ENCODE measurements at places on chromosomes 4 and X.

DNA sequence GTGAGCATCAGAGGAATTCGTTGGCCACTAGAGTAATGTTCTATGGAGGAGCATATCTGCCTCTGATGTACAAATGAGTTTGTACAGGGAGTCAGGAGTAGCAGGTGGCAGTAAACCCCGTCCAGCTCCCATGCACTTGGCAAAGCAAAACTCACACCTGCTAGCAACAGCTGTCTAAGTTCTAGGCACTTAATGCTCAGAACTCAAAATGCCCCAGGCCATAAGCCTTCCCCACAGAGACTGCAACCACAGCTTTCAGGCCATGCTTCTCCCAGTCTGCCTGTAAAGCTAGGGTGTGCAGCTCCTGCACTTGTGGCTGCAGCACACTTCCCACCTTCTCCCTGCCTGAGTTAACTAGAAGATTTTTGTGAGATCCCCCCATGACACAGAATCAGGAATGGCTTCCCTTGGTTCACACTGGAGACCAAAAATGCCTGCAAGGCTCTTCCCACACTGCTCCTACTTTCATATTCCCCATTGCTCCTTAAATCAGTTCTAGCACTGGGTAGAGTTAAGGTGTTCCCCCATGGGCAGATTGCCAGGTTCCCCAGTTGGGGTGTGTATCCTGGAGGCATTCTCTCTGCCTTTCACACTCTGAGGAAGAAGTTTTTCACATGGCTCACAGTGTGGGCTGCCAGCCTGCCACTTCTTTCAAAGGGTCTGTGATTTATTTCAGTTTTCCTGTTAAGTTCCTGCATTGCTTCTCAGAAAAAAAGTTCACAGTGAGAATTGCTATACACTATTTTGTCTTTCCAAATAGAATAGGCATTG is 189.9 kb downstream of the STPG2 start:
- no peak for DNase-seq

DNA sequence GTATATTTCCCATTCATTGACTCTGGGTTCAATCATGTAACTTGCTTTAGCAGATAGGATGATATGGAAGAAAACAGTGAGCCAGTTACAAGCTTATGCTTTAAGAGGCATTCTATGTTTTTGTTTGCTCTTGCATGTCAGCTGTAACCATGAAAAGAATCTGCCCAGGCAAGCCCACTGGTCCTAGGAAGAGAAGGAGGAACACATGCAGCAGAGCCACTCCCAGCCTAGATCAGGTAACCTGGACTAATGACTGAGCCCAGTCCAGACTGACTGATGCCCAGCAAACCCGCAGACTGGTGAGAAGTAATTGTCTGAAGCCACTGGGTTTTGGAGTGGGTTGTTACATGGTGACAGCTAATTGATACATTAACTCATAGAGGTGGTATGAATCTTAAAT is 167.9 kb downstream of the COL4A6 start:
- no peak for DNase-seq

DNA sequence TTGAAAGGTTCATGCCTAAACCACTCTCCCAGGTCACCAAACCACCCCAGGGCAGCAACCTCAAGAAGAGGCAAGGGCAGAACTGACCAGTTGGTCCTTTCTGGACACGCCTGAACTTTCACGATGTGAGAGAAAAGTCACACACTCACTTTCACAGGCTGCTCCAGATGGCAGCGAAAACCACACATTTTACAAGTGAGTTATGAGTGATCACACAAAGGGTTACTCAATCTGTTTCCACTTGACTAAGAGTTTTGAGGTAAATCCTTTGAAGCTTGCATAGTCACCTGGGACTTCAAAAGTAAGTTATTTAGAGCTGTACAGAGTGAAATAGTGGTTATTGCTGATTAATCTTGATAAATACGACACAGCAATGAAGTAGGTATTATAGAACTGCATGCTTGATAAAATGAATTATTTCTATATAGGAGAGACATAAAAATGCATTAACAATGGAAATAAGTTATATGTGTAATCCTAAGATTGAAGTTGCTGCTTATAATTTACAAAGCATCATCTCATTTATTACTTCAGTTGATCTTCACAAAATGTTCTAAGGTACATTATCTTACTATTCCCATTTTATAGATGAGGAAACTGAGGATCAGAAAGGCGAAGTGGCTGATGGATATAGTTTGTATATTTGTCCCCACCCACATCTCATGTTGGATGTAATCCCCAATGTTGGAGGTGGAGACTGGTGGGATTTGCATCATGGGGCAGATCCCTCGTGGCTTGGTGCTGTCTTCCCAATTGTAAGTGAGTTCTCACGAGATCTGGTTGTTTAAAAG is 103.0 kb upstream of the KLF3 start:
- no peak for DNase-seq

- DNase-seq, result no peak
These were observed 128.7 kb upstream of the PJA1 start for GRCh38 chrX:69293776-69294601.

DNA sequence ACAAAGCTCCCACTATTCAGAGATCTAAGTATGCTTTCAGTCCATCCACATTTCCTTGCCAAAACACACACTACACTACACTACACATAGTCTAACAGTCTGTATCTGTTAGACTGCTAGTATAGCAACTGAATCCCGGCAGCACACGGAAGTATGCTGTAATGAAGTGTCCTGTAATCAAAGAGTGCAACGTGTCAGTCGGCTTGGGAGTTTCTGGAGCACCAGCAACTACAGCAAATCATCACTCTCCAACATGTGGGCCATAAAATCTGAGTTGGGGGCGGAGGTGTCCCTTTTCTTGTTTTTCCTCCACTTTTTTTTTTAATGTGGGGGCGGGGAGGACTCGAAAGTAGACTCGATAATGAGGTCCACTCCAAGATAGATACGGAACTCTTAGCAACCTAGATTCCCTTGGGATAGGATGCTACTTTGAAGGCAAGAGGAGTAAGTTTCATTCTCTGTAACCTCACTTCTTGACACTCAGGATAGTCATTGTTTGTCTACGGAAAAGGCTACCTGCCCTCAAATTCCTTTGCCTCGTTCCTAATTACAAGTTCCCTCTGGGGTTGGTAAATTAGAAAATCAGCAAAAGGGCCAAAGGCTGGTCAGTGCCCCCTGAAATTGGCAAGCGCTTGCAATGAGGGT is 722 bp downstream of the SLC10A7 start:
- DNase-seq, result peak; percentile 2

DNA sequence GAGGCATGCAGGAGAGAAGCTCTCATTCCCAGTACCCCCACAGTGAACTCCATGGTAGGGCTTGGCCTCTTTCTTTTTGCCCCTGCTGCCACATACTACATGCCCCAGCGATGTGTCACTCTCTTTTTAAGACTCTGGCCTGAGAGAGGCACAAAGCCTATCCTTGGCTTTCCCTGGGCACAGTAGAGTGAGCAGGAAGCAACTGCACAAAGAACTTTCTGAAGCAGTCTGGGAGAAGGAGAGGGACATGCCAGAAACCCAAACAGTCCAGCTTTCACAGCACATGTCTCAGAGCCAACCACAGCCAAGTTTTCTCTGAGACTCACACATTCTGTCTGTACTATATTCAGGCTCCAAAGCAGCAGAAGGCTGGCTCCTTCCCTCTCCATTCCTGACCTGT is 7.9 kb upstream of the NALF2 start:
- DNase-seq, result no peak

- DNase-seq, result no peak
These were observed 2054.9 kb downstream of the PCDH7 start for GRCh38 chr4:32775049-32775448.

DNA sequence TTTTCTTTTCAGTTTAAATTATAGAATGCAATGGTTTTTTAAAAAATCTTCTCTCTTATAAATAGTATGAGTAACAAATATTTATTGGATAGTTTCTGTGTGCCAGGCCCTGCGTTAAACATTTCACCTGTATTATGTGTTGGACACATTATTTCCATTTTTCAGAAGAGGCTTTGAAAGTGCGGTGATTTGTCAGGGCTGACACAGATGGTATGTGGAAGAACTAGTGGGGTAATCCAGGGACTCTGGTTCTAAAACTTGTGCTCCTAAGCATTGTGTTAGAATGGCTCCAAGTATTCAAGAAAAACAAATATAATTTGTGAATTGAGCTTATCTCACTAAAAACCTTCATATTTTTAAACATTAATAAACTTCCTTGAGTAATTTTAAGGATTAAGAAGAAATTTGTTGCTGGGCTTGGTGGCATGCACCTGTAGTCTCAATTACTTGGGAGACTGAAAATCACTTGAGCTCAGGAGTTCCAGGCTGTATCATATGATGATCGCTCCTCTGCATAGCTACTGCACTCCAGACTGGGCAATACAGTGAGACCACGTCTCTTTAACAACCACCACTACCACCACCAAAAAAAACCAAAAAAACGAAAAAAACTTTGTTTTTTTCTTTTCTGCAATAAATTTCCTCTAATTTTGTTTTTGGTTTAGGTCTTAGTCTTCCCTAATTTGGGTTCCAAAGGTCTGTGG is 40.0 kb downstream of the RAPGEF2 start:
- no peak for DNase-seq

DNA sequence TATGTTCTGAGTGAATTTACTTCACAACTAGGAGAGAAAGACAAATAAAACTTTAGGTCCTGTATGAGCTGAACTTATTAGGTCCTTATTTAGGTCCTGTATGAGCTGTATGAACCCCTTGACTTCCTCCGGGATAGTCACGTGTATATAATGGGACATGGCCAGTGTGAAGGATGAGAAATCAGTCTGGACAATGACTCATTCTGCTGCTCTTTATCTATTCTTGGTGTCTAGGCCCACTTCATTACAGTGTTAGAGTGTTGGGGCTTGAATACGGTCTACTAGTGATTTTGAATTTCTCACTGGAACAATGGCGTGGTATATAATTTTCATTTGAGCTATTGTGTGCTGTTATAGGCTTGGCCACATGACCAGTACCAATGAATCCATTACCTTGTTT is 21.9 kb downstream of the STK26 start:
- DNase-seq, result no peak

GRCh38 chrX:132953354-132953753 is 5.1 kb downstream of the HS6ST2 start:
- no peak for DNase-seq

DNA sequence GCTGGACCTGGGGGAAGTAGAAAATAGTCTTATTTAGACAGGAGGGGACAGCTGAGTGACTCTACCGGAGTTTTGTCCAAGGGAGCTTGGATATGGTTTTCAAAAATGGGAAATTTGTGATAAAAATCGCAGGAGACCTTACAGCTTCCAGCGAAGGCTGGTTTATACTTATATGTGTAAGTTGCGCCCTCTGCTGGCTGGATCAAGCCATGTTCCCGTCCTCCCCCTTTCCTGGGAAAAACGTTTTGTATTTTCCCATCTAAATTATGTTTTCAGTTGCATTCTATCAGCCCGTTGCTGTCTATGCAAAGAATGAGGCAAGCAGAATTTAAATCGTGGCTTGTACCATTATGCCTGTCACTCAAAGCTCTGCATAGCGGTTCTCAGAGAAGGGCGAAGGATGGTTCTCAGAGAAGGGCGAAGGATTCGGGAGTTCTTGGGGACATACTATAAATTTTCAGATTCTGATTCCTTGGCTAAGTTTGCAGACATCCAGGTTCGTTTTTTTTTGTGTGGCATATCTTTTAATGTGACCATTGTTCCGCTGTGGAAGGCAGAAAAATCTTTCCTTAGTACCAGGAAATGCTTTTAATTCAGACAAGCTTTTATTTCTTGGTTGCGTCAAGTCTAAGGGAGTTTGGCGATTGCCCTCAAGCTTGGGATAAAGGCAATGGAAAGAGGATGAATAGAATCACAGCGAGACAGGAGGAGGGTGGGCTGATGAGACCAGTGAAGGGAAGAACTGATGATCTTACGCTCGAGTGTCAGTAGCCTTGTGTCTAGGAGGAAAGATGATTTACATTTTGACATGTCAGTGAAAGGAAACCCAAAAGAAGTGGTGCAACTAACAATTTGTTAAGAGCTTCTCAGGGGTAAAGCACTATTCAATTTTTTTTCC is 128.5 kb upstream of the ARX start:
- DNase-seq, result no peak

- DNase-seq, result no peak
These were observed 73.5 kb downstream of the WDR19 start for GRCh38 chr4:39255871-39256270.

DNA sequence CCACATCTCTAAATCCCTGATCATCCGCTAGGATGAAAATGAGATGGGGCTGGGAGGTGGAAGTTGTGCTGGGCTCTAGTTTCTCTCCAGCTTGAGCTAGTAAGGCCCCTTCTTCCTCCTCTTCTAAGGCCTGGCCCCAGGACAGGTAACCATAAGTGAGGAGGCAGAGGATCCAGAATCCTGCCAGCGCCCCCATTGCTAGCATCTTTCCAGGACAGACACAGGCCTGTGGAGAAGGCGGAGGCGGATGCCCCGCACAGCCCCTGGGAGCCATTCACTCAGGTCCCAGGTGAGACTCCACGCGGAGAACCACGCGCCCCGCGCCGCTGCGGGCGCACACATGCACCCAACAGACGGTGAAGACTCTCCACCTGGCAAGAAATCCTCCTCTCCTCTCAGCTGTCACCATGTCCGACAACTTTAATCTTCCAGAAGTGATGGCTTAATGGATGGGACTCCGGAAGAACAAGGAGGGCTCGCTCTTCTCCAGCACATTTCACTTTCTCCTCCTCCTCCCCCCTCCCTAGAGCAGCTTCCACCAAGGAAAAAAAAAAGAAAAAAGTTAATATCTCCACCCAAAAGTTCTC is 793 bp downstream of the ARSJ start:
- DNase-seq, result no peak

DNA sequence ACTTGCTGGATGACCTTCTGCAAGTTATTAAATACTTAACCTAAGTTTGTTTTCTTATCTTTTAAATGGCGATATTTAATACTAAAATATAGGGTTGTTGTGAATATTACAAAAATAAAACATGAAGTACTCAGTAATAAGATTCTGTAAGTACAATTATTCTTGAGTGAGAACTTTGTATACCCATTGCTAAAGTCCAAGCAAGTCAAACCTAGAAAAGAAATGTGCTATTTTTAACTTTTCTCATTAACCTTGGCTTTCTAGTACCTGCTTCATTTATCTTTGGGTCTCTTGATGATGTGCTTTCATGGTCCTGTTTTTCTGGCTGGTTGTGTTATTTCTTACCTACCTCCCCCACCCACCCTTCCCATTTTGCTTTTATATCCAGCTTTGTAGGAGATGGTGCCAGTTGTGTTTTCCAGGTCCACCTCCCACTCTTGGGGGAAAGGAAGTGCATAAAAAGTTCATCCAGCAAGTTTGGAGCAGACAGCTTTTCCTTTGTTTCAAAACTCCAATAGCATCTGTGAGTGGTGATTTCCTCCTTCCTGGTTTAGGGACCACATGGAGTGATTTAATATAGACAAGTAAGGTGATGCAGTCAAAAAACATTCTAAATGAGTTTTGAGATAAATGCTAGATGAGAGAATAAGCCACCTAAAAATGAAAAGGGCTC is 7.5 kb upstream of the CXCL8 start:
- DNase-seq, result no peak

GRCh38 chr4:152684007-152684406 is 4.2 kb upstream of the TMEM154 start:
- DNase-seq, result no peak

All from nucleus accumbens (tissue), 56 donors.